ENCODE measurements at places on chromosomes 1 and 21.

GRCh38 chr1:81702079-81702715 lies 98.5 kb upstream of the ADGRL2 start:
- DNase-seq = no peak

- DNase-seq = no peak
These were observed 53.5 kb upstream of the TIAM1 start for GRCh38 chr21:31397515-31397926.

- DNase-seq = no peak
These were observed 88.0 kb downstream of the GALNT2 start for GRCh38 chr1:230155021-230155420.

DNA sequence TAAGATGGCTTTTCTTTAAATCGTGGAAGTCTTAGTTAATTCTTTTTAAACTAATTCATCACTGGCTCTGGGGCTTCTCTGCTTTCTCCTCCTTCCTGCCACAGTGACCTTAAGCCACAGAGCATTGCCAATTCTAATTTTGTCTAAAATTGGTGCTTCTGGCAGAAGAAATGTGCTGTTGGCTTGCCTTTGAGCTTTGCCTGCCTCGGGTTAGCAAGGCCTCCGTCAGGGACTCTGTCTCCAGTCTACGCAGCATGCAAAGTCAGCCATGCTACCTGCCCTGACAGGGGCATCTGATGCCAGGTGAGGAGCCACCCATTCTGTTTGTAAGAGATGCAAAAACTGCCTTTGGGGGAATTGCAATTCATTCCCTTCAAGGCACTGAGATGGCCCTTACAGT lies 25.2 kb downstream of the CLDN14 start:
- no peak for DNase-seq

- DNase-seq = no peak
These were observed 9.4 kb upstream of the FAM76A start for GRCh38 chr1:27716262-27716895.

- DNase-seq = no peak
These were observed 66.7 kb upstream of the SDC3 start for GRCh38 chr1:30975217-30975616.

DNA sequence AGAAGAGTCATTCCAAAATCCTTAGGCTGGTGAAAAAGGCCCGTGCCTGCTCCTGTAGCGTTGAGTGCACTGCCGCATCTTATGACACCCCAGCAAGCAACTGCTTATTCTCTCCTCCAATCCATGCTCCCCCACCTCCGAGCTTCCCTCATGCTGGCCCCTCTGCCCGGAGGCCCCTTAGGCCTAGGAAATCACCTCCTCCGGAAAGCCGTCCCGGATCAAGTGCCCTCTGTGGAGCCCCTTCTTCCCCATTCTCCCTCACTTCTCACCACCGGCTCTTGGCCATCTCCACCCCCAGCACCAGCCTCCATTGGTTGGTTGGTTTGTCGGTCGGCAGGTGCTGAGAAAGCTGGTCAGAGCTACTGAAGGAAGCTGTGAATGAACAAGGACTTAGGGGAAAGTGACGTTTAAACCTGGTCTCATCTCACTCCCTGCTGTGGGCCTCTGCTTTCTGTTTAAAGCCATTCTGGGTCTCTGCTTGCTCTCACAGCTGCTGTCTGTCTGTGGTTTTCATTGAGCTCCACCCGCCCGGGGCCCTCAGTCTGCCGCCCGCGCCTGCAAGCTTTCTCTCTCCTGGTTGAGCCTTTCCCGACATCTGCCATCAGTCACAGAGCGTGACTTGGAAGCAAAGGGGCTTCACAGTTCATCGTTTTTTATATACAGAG lies 122.2 kb downstream of the KCNN3 start:
- peak; percentile 64 for DNase-seq

GRCh38 chr21:29298348-29299045 lies at the start of gene BACH1:
Gene BACH1 (plus strand): TSS chr21:29298922. CDS start chr21:29321281, 22,359 bp downstream.
- peak; percentile 87 for DNase-seq

- peak; percentile 19 for DNase-seq
These were observed 18.3 kb upstream of the VAMP3 start for GRCh38 chr1:7752512-7753417.

GRCh38 chr1:193434319-193434718 lies 247.9 kb upstream of the B3GALT2 start:
- no peak for DNase-seq

GRCh38 chr1:117553471-117553870 lies 52.4 kb upstream of the TENT5C start:
- no peak for DNase-seq

- DNase-seq = no peak
These were observed 2.4 kb downstream of the PARP1 start for GRCh38 chr1:226405411-226405988.

GRCh38 chr1:150320667-150320978 lies 710 bp upstream of the PRPF3 start:
- no peak for DNase-seq

DNA sequence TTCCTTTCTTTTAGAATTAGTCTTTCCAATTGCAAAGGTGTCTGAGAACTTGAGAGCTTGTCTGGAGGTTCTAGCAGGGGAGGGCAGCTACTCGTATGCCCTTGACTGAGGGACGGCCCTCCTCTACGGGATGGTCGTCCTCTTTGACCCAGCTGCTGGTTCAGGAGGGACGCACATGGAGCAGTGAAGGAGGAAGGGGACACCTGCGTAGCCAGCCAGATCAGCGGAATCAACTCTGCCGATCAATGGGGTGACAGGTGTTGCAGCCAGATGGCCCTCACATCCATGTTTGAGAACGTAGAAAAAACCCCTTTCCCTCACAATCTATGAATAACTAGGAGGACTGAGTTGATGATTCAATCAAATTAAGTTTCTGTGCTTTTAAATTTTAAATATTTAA lies 15.7 kb upstream of the A3GALT2 start:
- DNase-seq = no peak

DNA sequence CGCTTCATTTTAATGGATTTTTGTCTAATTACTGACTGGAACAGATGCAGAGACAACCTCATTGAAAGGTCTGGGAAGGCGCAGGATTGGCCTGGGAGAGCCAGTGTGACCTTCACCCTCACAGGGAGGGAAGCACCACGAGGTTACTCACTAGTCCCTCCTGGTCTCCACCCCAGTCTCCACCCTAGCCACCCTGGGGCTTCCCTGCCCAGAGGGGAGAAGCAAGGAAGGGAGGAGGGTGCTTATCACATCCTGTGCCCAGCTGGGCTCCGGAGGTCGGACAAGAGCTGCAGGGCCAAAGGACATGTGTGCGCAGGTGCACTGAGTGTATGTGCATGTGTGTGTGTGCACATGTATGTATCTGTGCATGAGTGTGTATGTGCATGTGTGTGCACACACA lies 220.1 kb upstream of the VAMP3 start:
- no peak for DNase-seq

DNA sequence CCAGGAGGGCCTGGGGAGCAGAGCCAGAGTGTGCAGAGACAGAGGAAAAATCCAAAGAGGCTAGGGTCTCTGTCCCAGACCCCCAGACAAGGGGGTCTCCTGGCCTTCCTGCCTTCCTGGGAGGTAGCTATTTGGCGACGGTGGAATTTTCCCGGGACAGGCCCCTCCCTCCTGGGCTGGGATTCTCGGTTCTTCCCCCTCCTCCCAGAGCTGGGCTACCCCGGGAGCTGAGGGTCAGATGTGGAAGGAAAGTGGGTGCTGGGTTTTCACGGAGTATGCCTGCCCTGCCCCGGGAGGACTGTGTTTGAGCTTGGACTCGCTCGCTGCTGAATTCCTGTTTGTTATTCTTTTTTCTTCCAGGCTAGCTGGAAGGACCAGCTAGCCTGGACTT lies 759 bp downstream of the AMPD2 start:
- DNase-seq = no peak

- no peak for DNase-seq
These were observed 132.8 kb downstream of the PTPRC start for GRCh38 chr1:198771563-198772153.

- DNase-seq = no peak
These were observed 16.9 kb downstream of the MTARC1 start for GRCh38 chr1:220803401-220804201.

- no peak for DNase-seq
These were observed 597.8 kb downstream of the KIF26B start for GRCh38 chr1:245752561-245752960.

GRCh38 chr1:74772945-74773344 lies 40.0 kb downstream of the TYW3 start:
- DNase-seq = no peak
